Fibroblast of gingiva (primary cell): ENCODE measurements at places on chromosomes 6 and 20.

DNA sequence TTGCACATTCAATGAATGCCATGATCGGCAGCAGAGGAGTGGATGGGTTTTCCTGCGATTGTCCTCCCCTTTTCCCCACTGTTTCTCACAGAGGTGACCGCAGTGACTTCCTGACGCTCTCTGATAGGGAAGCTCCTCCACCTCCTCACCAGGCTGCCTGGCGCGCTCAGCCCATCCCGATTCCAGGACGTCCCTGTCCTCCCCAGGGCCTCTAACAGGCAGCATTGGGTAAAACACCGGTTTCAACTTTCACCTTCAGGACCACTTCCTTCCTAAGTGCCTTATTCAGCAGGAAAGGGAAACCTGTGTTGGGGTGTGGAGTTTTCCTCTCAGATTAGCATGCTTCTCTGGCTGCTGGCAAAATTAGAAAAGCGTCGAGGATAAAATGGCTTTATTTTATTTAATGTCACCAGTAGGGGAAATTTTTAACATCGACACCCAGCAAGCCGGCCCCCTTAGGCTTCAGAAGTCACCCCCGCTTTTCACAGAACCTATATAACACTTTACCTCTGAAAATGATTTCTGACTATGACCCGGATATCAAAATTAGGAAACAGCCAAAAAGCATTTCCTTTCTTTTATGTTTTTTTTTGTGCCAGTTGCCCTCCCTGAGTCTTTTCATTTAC is 570.4 kb upstream of the GJE1 start:
- no peak for DNase-seq

- DNase-seq = no peak
Measured at GRCh38 chr20:31875671-31876070, 5.2 kb downstream of the TTLL9 start.

DNA sequence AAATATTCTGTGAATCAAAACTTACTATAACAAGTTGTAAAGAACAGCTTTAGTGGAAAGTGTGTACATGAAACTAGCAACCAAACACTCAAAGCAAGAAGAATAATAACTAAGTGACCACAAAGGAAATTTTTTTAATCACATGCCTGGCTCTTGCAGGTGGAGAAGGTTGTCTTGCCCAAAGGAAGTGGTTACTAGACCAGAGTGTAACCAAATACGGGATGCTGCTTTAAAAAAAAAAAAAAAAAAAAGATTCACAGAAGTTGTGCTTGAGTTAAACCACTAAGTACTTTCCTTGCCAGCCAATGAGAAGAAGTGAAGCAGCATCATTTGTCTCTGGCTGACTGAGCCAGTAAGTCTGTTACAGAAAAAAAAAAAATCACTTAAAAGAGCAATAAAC is 19.1 kb upstream of the HLA-DQB1 start:
- peak; percentile 10 for DNase-seq

GRCh38 chr6:169251371-169251802 is 2.3 kb downstream of the THBS2 start:
- DNase-seq = no peak

DNA sequence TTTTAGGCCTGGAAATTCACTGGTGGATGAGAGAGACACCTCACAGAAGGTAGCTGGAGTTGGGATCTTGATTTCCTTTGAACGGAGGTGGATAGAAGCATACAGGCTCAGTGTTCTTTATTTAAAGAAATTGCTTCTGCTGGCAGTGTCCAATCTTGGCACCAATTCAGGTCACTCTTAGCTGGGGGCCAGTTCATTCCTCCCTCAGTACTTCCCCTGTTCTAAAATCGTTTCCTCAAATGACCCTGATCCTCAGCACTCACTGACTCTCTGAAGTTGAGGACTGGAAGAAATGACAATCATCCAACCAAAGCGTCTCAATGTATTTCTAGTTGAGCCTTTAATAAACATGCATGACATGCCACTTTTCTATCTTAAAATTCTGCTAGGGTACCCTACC is 472.5 kb upstream of the BTBD3 start:
- DNase-seq = no peak

- no peak for DNase-seq
Measured at GRCh38 chr20:38372806-38373205, 26.5 kb downstream of the LBP start.

DNA sequence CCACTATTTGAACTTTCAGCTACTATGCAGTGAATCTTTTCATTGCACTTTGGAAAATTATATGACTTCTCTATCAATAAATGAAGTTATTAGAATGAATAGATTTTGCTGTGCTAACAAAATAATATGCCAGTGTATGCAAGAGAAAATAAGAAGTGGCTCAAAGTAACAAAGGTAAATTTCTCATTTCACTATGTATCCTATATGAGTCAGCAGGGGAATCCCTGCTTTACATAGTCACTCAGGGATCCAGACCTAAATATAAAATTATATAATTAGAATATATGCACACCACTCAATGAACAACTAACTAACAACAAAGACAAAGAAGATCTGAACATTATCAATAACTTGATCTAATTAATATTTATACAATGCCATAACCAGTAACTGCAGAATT is 390.8 kb upstream of the IRAK1BP1 start:
- DNase-seq = no peak

DNA sequence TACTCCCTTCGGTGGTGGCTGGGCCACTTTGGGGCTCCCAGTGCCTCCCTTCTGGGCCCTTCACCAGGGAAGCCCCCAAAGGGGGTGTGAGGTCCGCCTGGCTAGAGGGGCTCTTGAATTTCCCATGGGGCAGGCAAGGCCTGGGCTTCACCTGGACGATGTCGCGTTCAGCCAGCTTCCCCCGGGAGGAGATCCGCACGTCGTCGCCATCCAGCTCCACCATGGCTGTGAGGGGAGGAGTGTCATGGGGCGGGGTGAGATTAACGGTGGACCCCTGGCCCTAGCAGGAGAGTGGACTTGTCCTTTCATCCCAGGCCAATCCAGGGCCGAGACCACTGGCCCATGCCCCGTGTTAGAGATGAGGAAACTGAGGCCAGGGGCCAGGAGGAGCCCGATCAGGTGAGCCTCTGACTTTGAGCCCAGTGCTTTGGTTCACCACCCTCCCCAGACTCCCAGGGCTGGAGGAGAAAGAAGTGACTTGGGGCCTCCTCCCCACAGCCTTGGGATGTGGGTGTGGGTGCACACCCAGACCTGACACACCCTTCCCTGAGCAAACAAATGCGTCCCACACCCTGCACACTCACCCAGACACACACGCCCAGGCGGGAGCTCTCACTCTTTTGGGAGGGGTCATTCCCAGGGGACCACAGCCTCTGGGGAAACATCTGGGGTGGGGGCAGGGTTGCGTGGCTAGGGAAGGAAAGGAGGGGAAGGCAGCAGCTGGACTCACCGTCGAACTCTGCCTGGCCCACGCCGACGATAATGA is 46.1 kb downstream of the RAB44 start:
- no peak for DNase-seq
